Esophagus (tissue), 2 donors: ENCODE measurements at places on chromosomes 7 and 10. TPM values are rescaled to one million over a fixed set of nuclear protein-coding genes. Genes with fewer than 3 reads are reported as not detected.

ASIC3 gene
- polyA plus RNA-seq, result 4.2 TPM

TWIST1 gene
- polyA plus RNA-seq, result 2.6 TPM

FLNC gene
- polyA plus RNA-seq, result 3.1 TPM

CAPZA2 gene
- 44.9 TPM for polyA plus RNA-seq

ANTXRL gene
- polyA plus RNA-seq, result 0.12 TPM

CFAP69 gene
- polyA plus RNA-seq, result 1.4 TPM

RNF32 gene
- 0.43 TPM for polyA plus RNA-seq

FKBP9 gene
- polyA plus RNA-seq, result 15.8 TPM

SLC18A2 gene
- 0.39 TPM for polyA plus RNA-seq

SND1 gene
- polyA plus RNA-seq, result 23.1 TPM

ADAM12 gene
- under 0.01 TPM for polyA plus RNA-seq

INMT gene
- polyA plus RNA-seq, result 2.4 TPM

GPRIN2 gene
- polyA plus RNA-seq, result 6.2 TPM

PON1 gene
- not detected for polyA plus RNA-seq

SPDYE2B gene
- not detected for polyA plus RNA-seq

PLCE1 gene
- 0.85 TPM for polyA plus RNA-seq

ST8SIA6 gene
- 0.61 TPM for polyA plus RNA-seq

SPDYE5 gene
- not detected for polyA plus RNA-seq

ZNF117 gene
- polyA plus RNA-seq, result 13.9 TPM

GBX1 gene
- polyA plus RNA-seq, result not detected

CDH23 gene
- 1.6 TPM for polyA plus RNA-seq

ZNF282 gene
- 11.7 TPM for polyA plus RNA-seq

BRAT1 gene
- 19.5 TPM for polyA plus RNA-seq

CFAP58 gene
- 0.14 TPM for polyA plus RNA-seq

A1CF gene
- polyA plus RNA-seq, result not detected

CHST3 gene
- 3.2 TPM for polyA plus RNA-seq

PNLIPRP1 gene
- 0.15 TPM for polyA plus RNA-seq

SPDYE2 gene
- not detected for polyA plus RNA-seq

UCN3 gene
- not detected for polyA plus RNA-seq

KAT6B gene
- polyA plus RNA-seq, result 4.7 TPM

MAGI2 gene
- 0.79 TPM for polyA plus RNA-seq

RAMP3 gene
- 12.1 TPM for polyA plus RNA-seq

TRDMT1 gene
- 1.2 TPM for polyA plus RNA-seq

AGAP5 gene
- 2.6 TPM for polyA plus RNA-seq

COL17A1 gene
- polyA plus RNA-seq, result 80.9 TPM

MNX1 gene
- polyA plus RNA-seq, result 0.08 TPM

IL2RA gene
- polyA plus RNA-seq, result 0.18 TPM

GJD4 gene
- polyA plus RNA-seq, result not detected

TBXAS1 gene
- 5.9 TPM for polyA plus RNA-seq

FAM237B gene
- not detected for polyA plus RNA-seq

STAG3 gene
- 0.25 TPM for polyA plus RNA-seq

JCAD gene
- polyA plus RNA-seq, result 1.0 TPM

CADPS2 gene
- polyA plus RNA-seq, result 3.3 TPM

CUX1 gene
- 19.6 TPM for polyA plus RNA-seq

TPST1 gene
- polyA plus RNA-seq, result 4.4 TPM

PNLIPRP3 gene
- 2.6 TPM for polyA plus RNA-seq

SCD gene
- 73.1 TPM for polyA plus RNA-seq

LRRD1 gene
- 0.01 TPM for polyA plus RNA-seq

NXPH1 gene
- 0.02 TPM for polyA plus RNA-seq

NKX1-2 gene
- polyA plus RNA-seq, result 0.35 TPM

PON2 gene
- 19.8 TPM for polyA plus RNA-seq

VPS37D gene
- polyA plus RNA-seq, result 0.75 TPM

TMEM236 gene
- polyA plus RNA-seq, result 0.08 TPM

SRRM3 gene
- 23.6 TPM for polyA plus RNA-seq

SFMBT2 gene
- 0.45 TPM for polyA plus RNA-seq

HUS1 gene
- polyA plus RNA-seq, result 5.4 TPM

RASA4 gene
- polyA plus RNA-seq, result 14.3 TPM

STEAP1B gene
- 0.18 TPM for polyA plus RNA-seq

SEMA3C gene
- 3.4 TPM for polyA plus RNA-seq
